ENCODE measurements at places on chromosomes 13 and 19. TPM values are rescaled to one million over a fixed set of nuclear protein-coding genes. Genes with fewer than 3 reads are reported as not detected.

The ARHGEF7 gene
- total RNA-seq, result 63.7 TPM

The BORA gene
- 3.0 TPM for total RNA-seq

The DCLK1 gene
- 10.4 TPM for total RNA-seq

The CEACAM19 gene
- 7.7 TPM for total RNA-seq

The ATXN8OS gene
- not detected for total RNA-seq

The ZNF816 gene
- 12.0 TPM for total RNA-seq

The FBXO27 gene
- total RNA-seq, result 6.4 TPM

The NCR1 gene
- 2.4 TPM for total RNA-seq

The MUC16 gene
- 2.2 TPM for total RNA-seq

The IZUMO1 gene
- total RNA-seq, result 2.9 TPM

The B3GNT3 gene
- 1.6 TPM for total RNA-seq

The C3 gene
- 1,321 TPM for total RNA-seq

The ZNF587 gene
- 25.6 TPM for total RNA-seq

The GIPC3 gene
- 4.2 TPM for total RNA-seq

The ZNF66 gene
- 7.6 TPM for total RNA-seq

The VSTM1 gene
- 1.7 TPM for total RNA-seq

The TEKTIP1 gene
- 2.2 TPM for total RNA-seq

The PRRG2 gene
- 7.6 TPM for total RNA-seq

The NLRP4 gene
- total RNA-seq, result not detected

The ZNF846 gene
- 14.7 TPM for total RNA-seq

The CRX gene
- not detected for total RNA-seq

The LMTK3 gene
- total RNA-seq, result 7.1 TPM

The RTBDN gene
- not detected for total RNA-seq

The C19orf81 gene
- total RNA-seq, result 5.2 TPM

The ENOX1 gene
- total RNA-seq, result 2.0 TPM

The CEACAM3 gene
- 4.3 TPM for total RNA-seq

The BRME1 gene
- 2.0 TPM for total RNA-seq

The ERICH6B gene
- total RNA-seq, result not detected

The ZNF560 gene
- total RNA-seq, result 0.83 TPM

The LGALS7B gene
- total RNA-seq, result not detected

The PCDH8 gene
- not detected for total RNA-seq

The MEGF8 gene
- total RNA-seq, result 16.4 TPM

The ZNF726 gene
- 3.2 TPM for total RNA-seq

The C19orf85 gene
- total RNA-seq, result not detected

The KLF2 gene
- total RNA-seq, result 137 TPM

The KLK7 gene
- total RNA-seq, result not detected

The UBAC2 gene
- total RNA-seq, result 44.5 TPM

The JUNB gene
- 131 TPM for total RNA-seq

The ALKBH7 gene
- 61.5 TPM for total RNA-seq

The CGB5 gene
- total RNA-seq, result not detected

The CYP2S1 gene
- 11.0 TPM for total RNA-seq

The SLC25A15 gene
- total RNA-seq, result 3.3 TPM

The PLPPR3 gene
- 2.1 TPM for total RNA-seq

The ZNF578 gene
- total RNA-seq, result 1.5 TPM

The IGFL2 gene
- not detected for total RNA-seq

The CALR gene
- 872 TPM for total RNA-seq

The GGN gene
- total RNA-seq, result 0.59 TPM

The IFNL1 gene
- total RNA-seq, result not detected

The RBM42 gene
- total RNA-seq, result 56.1 TPM

The TMPRSS9 gene
- total RNA-seq, result not detected

All from lower lobe of right lung (tissue), 2 donors.